ENCODE measurements at places on chromosomes 6 and 20.

DNA sequence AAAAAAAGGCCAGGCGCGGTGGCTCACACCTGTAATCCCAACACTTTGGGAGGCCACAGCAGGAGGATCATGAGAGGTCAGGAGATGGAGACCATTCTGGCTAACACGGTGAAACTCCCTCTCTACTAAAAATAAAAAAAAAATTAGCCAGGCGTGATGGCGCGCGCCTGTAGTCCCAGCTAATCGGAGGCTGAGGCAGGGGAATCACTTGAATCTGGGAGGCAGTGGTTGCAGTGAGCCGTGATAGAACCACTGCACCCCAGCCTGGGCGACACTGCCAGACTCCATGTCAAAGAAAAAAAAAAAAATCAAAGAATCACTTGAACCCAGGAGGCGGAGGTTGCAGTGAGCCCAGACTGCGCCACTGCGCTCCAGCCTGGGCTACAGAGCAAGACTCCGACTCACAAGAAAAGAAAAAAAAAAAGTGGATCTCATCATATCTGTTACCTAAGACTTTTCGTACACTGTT is 4.2 kb downstream of the RBM39 start:
- peaks cover 76% of the 10 kb centered on the region for H3K36me3 ChIP-seq
- DNase-seq: no peak
- H3K4me3 ChIP-seq: peak overlapping the region; percentile 69
- H3K4me1 ChIP-seq: peaks cover 45% of the 10 kb centered on the region
- no peaks in the 10 kb centered on the region for H3K27me3 ChIP-seq
- peak overlapping the region; percentile 59 for H3K27ac ChIP-seq

DNA sequence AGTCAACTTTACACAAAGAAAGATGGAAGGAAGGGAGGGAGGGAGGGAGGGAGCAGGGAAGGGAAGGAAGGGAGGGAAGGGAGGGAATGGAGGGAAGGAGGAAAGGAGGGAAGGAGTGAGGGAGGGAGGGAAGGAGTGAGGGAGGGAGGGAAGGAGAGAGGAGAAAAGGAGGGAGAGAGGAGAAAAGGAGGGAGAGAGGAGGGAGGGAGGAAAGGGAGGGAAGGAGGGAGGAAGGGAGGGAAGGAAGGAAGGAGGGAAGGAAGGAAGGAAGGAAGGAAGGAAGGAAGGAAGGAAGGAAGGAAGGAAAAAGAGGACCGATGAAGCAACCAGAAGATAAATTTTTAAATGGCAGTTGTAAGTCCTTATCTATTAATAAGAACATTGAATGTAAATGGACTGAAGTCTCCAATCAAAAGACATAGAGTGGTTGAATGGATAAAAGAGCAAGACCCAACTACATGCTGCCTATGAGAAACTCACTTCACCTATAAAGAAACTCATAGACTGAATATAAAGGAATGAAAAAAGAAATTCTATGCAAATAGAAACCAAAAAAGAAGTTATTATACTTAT is 5.7 kb upstream of the DEFB129 start:
- peaks cover 3% of the 10 kb centered on the region for H3K36me3 ChIP-seq
- H3K27ac ChIP-seq: no peak overlapping the region
- no peak for DNase-seq
- peaks cover 37% of the 10 kb centered on the region for H3K27me3 ChIP-seq

DNA sequence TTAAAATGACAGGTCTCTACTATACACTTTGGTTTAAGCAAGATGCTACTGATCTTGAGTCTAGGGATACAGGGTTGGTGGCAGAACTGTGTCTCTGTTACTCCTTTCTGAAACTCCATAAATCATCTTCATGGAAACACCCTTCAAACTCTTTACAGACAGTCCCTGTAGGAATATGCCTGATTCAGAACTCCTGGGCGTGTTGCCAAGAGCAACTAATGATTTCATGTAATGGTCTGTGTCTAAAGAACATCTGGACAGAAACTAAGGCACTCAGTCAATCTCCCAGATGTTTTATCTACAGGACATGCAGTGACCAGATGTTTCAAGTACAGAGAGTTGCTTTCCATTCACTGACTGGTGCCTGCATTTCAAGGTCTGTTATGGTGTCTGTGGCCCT is 464.4 kb upstream of the CHD6 start:
- H3K4me1 ChIP-seq: no peaks in the 10 kb centered on the region
- H3K4me3 ChIP-seq: no peak overlapping the region
- no peak overlapping the region for H3K27ac ChIP-seq
- no peaks in the 10 kb centered on the region for H3K27me3 ChIP-seq
- no peaks in the 10 kb centered on the region for H3K36me3 ChIP-seq

DNA sequence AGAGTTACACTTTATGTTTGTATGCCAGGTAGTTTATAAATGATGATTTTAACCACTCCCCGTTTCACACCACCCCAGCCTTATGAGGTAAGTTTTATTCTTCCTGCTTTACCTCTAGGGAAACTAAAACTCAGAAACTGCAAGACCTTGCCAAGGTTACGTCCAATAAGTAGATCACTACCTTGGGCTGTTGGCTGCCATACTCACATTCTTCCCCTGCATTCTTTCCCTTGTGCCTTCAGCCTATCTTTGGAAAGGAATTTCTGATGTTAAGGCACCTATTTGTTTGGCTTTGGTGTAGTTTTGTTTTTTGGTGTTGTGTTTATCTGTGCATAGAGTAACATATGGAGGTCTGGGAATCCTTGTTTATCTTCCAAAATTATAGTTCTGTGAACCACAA is 122.1 kb downstream of the UST start:
- H3K4me1 ChIP-seq: peaks cover 1% of the 10 kb centered on the region
- H3K27me3 ChIP-seq: no peaks in the 10 kb centered on the region
- H3K27ac ChIP-seq: no peak overlapping the region

DNA sequence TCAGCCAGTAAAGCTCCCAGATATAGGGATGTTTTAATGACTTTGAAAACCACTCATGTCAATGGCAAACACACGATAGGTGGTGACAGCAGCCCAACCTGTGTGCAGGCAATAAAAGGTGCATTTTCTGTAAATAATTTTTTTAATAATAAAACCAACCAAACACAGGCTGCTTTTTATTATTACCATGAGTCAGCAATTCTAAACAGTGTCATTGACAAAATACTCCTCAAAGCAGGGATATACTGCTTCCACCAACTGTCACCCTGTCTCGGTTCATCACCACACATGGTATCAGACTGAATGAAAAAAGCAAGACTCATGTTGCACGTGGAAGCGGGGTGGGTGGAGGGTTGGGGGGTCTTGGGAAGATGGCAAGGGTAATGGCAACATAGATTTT is 195.9 kb downstream of the ANKRD60 start:
- no peak for DNase-seq
- H3K4me1 ChIP-seq: no peaks in the 10 kb centered on the region
- H3K27me3 ChIP-seq: no peaks in the 10 kb centered on the region
- no peak overlapping the region for H3K27ac ChIP-seq
- no peak overlapping the region for H3K4me3 ChIP-seq
- no peaks in the 10 kb centered on the region for H3K36me3 ChIP-seq

- no peak overlapping the region for H3K27ac ChIP-seq
- H3K4me1 ChIP-seq: peaks cover 5% of the 10 kb centered on the region
- H3K36me3 ChIP-seq: no peaks in the 10 kb centered on the region
- H3K27me3 ChIP-seq: peaks cover 3% of the 10 kb centered on the region
- DNase-seq: no peak
These were observed 38.9 kb upstream of the KCNK5 start for GRCh38 chr6:39268171-39268570.

- H3K27ac ChIP-seq: no peak overlapping the region
- H3K36me3 ChIP-seq: no peaks in the 10 kb centered on the region
- H3K27me3 ChIP-seq: no peaks in the 10 kb centered on the region
- no peaks in the 10 kb centered on the region for H3K4me1 ChIP-seq
- H3K4me3 ChIP-seq: no peak overlapping the region
These were observed 315.1 kb downstream of the UBE3D start for GRCh38 chr6:82750556-82750955.

DNA sequence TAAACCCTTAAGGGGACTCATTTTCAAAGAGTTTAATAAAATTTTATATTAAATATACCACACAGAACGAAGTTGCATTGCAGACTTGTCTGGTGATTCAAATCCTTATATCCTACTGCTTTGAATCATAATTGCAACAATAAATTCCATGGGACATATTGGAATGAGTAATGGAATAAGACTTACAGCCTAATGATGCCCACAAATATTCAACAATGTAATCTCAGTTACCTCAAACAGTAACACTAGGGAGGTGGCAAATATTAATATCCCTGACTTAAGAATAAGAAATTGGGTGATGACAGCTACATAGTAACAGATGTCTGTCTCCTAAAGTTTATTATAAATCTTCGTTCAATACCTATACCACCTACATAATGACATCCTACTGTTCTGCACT is 52.6 kb downstream of the BMP5 start:
- no peak for DNase-seq
- no peak overlapping the region for H3K4me3 ChIP-seq
- H3K27ac ChIP-seq: no peak overlapping the region

DNA sequence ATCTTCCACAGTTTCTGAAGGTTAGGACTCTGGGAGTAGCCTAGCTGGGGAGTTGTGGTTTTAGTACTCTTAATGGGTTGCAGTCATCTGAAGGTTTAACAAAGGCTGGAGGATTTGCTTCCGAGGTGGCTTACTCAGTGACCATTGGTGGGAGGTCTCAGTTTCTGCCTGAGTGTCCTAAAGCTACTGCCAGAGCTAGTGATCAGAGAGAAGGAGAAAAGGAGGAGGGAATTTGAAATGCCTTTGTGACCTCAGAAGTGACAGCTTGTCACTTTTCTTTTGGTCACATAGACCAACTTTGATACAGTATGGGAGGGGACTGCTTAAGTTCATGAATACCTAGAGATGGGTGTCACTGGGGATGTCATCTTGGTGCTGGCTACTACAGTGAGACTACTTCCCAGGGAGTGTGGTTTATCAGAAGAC is 41.3 kb downstream of the NCOA3 start:
- no peaks in the 10 kb centered on the region for H3K27me3 ChIP-seq
- H3K36me3 ChIP-seq: peaks cover 31% of the 10 kb centered on the region
- H3K27ac ChIP-seq: peak overlapping the region; percentile 19
- DNase-seq: no peak
- H3K4me1 ChIP-seq: peaks cover 64% of the 10 kb centered on the region

Data from T-helper 2 cell treated with Interferon-gamma antibody and Interleukin-4, amounts not matched to agents 5 μg/mL and 100 μg/mL, for 36 hours (primary cell).